CD4-positive, alpha-beta T cell treated with Interleukin-15 for 4 hours (primary cell): ENCODE measurements at places on chromosomes 2 and 18.

DNA sequence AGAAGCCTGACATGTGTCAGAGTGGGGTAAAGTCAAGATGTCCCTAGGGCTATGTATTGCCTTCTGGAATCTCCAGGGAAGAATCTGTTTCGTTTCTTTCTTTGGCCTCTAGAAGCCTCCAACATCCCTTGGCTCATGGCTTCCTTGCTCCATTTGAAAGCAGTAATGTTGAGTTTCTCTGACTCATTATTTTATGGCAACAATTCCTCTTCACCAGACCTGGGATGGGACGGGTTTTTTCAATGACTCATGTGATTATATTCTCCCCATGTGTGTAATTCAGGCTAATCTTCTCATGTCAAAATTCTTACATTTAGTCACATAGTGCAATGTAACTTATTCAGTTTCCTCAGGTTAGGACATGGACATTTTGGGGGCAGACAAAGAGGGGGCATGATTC is 1038.6 kb downstream of the CBLN2 start:
- no peak for DNase-seq

DNA sequence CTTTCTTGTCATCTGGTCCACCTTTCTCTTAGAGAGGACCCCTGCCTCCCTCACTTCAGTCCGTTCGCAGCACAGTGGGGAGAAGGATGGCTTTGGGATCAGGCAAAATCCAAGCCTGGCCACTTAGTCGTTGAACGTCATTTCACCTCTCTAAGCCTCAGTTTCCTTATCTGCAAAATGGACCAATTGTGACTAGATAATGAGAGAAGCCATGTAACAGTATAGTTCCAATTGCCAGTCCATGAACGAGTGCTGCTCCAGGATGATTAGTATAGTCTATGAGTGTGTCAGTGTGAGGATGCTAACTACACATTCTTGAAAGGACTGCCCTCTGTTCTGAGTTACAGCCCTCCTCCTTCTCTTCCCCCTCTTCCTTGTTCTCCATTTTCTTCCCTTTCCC is 1.1 kb downstream of the INHA start:
- no peak for DNase-seq

- DNase-seq = no peak
These were observed 3.2 kb downstream of the GPBAR1 start for GRCh38 chr2:218263817-218264641.

- DNase-seq = no peak
These were observed 175.6 kb upstream of the HS6ST1 start for GRCh38 chr2:128494307-128494639.

- no peak for DNase-seq
These were observed 197.3 kb upstream of the TWIST2 start for GRCh38 chr2:238650536-238650935.

GRCh38 chr18:51907687-51908597 is 432.1 kb upstream of the DCC start:
- DNase-seq = no peak

DNA sequence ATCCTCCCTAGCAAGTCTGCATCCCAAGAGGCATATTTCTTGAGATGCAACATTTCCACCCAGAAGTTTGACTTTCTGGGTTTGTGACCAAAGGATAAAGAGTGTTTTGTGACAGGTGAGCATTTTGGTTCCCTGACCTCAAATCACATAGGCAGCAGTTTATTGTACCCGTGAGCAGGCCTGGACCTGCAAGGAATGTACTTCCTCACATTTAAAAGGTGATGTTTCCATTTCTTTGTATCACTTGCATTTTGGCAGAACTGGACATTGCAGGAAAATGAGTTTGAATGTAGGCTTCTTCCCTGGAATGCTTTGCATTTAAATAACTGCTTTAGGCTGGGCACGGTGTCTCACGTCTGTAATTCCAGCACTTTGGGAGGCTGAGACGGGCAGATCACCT is 160.7 kb downstream of the ALPK2 start:
- DNase-seq = no peak

- no peak for DNase-seq
These were observed 39.4 kb downstream of the SLC8A1 start for GRCh38 chr2:40412456-40412855.

- DNase-seq = no peak
These were observed 22.3 kb upstream of the RAB10 start for GRCh38 chr2:26011609-26011989.
